ENCODE measurements at places on chromosomes 12 and 14.
A peak's percentile ranks its signal among the peaks of the same experiment; 100 is the strongest.

DNA sequence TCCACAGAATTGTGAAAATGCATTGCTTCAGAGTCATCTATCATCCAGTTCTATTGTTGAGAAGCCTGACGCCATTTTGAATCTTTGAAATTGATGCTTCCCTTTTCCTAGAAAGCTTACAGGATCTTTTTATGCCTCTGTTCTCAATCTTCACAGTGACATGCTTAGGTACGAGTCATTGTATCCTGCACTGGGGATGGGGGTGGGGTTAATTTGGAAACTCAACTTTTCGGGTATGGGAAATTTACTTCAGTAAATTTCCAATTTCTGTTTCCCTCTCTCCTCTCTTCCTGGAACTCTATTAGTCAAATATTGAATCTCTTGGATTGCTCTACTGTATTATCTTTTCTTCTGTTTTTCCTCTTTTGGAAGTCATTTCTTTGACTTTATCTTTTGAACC, 24.5 kb downstream of the RNASE10 start:
- ATAC-seq = no peak

DNA sequence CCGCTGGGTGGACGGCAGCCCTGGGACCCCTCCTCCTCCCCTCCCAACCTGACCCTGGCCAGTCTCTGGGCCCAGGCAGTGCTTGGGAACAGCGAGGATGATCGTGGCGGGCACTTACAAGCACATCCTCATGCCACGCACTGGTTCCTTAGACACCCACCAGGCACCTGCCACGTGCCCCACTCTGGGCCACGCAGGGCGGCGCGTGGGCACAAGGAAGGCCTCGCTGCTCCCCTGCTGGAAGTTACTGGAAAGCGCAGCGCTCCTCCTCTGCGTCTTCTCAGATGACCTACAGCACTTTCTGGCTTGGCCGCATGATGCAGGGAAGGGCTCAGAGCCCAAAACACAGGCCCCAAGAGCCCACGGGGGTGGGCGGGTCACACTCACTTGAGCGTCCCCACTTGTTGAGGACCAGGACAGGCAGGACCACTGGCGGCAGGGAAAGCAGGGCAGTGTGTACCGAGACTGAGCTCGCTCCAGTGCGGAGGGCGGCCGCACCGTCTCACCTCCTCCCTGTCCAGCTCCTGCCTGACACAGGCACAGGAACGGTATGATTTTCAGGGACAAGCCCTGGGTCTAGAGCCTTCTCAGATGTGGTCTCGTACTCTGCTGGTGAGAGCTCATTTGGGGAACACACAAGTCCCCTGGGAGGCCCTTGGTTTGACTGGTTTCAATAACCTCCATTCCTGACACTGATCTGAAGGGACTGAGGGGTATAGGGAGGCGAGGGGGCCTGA, 128.3 kb upstream of the EVL start:
- no peak for ATAC-seq

GRCh38 chr12:22881878-22882385, 257.0 kb downstream of the ETNK1 start:
- no peak for ATAC-seq

DNA sequence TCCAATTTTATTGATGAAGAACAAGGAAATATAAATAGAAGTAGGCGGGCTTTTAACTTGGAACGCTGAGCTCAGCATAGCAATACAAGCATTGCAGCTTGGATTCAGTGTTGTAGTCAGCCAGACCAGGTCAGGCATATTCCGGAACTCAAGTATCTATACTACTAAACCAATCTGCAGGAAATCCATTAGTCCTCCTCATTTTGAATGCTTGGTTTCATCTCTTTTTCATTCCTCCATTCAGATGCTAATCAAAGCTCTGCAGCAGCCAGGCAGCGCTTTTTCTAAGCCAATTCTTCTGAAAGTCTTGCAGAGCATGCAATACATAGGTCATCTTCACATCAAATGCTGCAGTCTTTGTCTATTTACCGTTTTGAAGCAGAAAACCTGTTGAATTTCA, 49.0 kb downstream of the KIF21A start:
- ATAC-seq = no peak

- no peak for ATAC-seq
These were observed 344.3 kb downstream of the EGLN3 start for GRCh38 chr14:33606591-33606990.

- peak; percentile 94 for ATAC-seq
These were observed at the start of gene CLEC7A for GRCh38 chr12:10130042-10130441. CLEC7A (minus strand) TSS chr12:10130199; CDS start chr12:10130082, 117 bp downstream.

- ATAC-seq = no peak
These were observed 142.8 kb upstream of the TMCC3 start for GRCh38 chr12:94793191-94793595.

- no peak for ATAC-seq
These were observed 1586.5 kb upstream of the SEL1L start for GRCh38 chr14:83120187-83120586.

DNA sequence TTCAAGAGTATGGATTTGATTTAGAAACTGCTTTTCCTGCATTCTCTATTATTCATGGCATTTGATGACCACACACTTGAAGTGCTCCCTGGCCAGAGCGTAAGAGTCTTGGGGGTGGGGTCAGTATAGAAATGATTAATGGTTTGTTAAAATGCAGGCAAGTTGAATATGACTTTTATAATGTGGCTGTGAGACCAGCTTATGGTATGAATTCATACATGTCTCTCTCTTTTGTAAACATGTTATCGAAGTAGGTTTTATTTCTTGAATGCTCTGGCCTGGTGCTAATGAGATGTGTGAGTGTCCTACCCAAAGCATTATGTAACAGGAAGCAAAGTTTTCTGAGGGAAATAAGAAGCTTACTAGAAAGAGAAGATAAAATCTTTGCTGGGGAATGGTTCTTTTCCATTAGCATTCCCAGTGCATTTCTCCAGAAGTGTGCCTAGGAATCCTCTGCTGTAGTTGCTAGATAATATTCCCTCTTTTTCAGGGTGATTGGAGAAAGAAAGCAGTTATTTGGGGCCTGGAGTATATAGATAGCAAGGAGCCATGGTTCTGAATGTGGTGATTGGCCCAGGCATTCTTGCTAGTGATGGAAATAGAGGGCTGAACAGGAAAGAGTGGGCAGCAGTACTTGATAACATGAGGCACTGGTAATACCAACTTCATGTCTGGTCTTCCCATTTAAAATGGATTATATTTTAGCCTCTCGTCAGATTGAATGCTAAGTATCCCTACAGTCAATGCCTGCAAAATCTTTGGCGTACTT, 289.7 kb downstream of the RAD51B start:
- ATAC-seq = no peak

DNA sequence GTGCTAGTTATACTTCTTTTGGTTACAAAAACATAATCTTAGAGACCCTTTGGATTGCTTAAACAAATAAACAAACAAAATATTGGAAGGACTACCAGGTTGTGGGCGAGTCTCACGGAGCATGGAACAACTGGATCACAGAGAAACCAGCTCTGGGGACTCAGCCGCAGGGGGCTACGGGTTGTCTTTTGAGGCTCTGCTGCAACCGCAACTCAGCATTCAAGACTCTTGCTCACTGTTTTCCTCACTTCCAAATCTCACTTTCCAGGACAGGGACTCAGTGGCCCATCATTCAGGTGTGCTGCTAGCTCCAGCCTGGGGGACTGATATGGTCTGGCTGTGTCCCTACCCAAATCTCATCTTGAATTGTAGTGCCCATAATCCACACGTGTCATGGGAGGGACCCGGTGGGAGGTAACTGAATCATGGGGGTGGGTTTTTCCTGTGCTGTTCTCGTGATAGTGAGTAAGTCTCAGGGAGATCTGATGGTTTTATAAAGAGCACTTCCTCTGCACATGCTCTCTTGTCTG, 14.0 kb upstream of the SERPINA4 start:
- ATAC-seq = no peak

- ATAC-seq = no peak
These were observed 16.3 kb upstream of the POLR3B start for GRCh38 chr12:106341086-106341877.

GRCh38 chr14:34989762-34990161, 7.0 kb downstream of the SRP54 start:
- ATAC-seq = no peak

GRCh38 chr12:106389151-106389550, 31.6 kb downstream of the POLR3B start:
- no peak for ATAC-seq

GRCh38 chr12:92905811-92906554, 23.1 kb downstream of the EEA1 start:
- no peak for ATAC-seq

DNA sequence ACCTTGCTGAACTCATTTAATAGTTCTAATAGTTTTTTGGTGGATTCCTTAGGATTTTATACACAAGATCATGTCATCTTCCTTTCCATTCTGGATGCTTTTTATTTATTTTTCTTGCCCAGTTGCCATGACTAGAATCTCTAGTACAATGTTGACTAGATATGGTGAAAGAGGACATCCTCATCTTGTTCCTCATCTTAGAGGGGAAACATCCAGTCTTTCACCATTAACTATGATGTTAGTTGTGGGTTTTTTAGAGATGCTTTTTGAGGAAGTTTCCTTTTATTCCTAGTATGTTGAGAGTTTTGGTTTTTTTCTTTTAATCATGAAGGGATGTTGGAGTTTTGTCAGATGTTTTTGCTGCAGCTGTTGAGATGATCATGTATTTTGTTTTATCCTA, 8.7 kb downstream of the ANKRD13A start:
- no peak for ATAC-seq

- ATAC-seq = no peak
These were observed 100.6 kb downstream of the OTOGL start for GRCh38 chr12:80199931-80200330.

DNA sequence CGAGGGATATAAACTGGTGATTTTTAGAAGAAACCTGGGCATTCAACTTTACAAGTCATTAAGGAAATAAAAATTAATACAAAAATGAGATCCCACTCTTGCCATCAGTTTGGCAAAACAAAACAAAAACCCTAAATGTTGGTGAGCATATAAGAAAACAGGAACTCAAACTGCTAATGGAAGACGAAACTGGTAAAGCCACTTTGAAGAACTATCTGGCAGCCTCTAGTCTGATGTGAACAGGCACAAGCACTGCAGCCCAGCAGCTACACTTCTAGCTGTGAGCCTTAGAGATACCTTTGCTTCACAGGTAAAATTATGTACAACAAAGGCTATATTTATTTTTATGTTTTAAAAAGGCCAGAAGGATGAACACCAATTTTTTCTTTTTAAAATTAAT, 459.6 kb downstream of the ZFP36L1 start:
- no peak for ATAC-seq

- no peak for ATAC-seq
These were observed 2.4 kb downstream of the EMP1 start for GRCh38 chr12:13198876-13199275.

Data from activated T-helper 17 cell treated with anti-CD3 and anti-CD28 coated beads, Interleukin-2, amount 50 U/mL, for 72 hours (primary cell).